ENCODE measurements at places on chromosomes 2 and 18.

DNA sequence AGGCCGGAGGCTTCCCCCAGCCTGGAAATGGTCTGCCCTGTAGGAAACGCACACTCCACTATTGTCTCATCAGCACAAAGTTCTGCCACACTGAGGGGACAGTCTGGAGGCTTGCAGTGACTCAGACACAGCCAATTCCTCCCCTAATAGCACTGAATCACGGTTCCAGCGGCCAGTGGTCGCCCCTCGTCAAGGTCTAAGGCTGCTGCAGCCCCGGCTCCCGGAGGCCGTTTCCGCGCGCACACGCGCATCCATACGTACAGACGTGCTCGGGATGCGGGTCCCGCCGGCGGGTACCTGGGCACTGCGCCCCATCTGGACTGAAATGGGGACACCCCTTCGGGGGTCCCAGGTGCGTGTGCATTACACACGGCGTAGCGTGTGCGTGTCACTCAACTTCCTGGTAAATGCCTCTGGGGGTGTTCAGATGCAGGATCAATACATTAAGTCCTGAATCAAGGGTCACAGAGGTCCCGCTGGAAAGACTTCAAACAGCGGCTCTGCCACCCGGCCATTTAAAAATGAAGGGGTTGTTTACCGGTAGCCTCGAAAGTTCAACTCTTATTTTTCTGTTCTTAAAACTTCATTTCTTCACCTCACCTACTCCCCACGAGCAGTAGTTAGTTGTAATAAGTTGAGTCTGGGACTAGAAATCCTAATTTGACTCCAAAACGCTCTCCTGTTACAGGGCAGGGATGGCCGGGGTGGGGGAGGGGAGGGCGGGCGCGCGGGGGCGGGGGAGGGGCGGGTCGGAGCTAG is 572 bp upstream of the ZNF516 start:
- no peak for DNase-seq

- no peak for DNase-seq
These were observed 47.5 kb downstream of the TFCP2L1 start for GRCh38 chr2:121237336-121237979.

GRCh38 chr18:75344161-75344560 is 83.3 kb downstream of the SMIM21 start:
- DNase-seq = no peak

DNA sequence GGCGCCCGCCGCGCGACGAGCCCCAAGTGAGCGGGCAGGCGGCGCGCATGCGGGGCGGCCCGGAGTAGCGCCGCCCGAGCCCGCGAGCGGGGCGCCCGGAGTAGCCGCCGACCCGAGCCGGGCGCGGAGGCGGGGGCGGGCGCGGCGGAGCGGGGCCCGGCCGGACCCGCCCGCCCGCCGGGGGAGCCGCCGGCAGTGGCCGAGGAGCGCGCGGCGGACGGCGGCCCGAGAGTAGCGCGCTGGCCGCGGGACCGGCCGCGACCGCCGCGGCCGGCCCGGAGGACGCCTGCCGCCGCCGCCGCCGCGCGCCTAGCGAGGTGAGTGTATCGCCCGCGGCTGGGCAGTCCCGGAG is at the start of gene GALNT1:
Gene GALNT1, plus strand, starts transcription at position 195 of the 352 bp plus-strand sequence. CDS start 72,923 bp downstream, outside the sequence.
- DNase-seq = no peak

GRCh38 chr18:79940814-79941472 is 10.5 kb downstream of the SLC66A2 start:
- DNase-seq = no peak

GRCh38 chr2:207502577-207503198 is 27.1 kb upstream of the CREB1 start:
- DNase-seq = no peak

DNA sequence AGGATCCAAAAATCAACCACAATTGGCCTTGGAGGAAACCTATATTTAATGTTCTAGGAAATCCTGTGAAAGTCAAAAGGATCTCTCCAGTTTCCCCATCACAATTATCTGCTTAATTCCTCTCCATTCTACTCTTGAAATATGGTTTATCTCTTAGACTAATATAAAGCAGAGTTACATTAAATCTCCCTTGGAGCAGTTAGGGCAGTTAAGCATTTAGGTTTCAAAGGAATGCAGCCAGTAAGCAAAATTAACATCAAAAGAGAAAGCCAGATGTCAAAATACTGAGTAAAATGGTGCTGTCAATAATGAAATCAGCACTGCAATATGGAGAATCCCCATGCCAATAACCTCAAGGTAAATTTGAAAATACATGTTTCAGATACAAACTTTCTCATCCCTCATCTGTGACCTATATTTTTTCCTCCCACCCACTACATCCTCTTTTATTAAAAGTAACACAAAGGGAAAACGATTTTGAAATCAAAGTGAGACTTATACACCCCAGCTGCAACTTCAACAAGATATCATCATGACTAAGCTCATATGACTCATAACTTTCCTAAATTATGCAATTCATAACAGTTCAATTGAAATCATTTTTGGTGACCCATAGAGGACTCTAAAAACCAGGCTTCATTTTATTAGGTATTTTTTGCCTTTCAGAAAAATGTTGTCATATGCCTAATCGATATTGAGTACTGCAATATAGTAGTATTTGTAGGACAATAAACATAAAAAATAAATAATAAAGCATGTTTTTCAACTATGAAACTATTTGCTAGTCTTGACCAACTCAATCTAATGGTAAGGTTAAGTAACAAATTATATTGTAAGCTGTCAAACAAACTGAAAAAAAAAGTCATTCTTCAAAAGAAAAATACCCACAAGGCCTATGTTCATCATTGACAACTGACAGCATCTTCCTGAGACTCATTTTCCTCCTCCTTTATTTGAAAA is 3.1 kb downstream of the ADAM17 start:
- DNase-seq = no peak

- no peak for DNase-seq
These were observed 107.3 kb downstream of the MYO1B start for GRCh38 chr2:191352536-191352935.

DNA sequence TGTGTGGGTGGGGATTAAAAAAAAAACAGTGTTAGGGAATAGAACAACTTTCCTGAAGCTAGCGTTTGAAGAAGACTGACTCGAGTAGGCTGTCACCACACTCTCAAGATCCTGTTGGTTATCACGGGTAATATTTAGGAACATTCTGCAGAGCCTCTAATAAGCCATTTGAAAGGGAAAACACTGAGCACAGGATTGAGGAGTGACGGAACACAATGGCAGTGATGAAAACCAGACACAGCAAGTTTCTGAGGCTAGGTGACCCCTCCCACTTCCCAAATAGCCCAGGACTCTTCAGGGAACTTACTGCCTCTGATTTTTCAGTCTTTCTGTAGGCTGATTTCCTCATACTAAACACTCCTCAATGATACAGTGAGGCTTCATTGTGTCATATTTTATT is 88.2 kb upstream of the TMEM200C start:
- no peak for DNase-seq

DNA sequence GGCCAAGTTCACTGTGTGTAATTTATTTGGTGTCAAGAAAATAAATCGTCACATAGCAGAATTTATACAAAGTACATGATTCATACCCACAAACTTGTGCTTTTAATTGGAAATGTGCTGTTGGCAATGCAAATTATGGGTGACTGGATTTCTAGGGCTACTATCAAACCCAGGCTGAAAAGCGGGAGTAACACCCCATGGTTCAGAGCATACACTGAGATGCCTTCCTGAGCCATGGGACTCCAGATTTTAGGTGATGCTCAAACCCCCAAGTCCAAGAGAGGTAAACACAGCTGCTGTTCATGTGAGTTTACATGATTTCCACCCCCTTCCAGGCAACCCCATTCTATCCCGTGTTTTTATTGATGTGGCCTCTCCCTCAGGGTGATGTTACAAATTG is 565.9 kb upstream of the ID2 start:
- DNase-seq = no peak

GRCh38 chr2:218039171-218039570 is 29.9 kb upstream of the RUFY4 start:
- no peak for DNase-seq

GRCh38 chr2:172698041-172698863 is 37.4 kb upstream of the RAPGEF4 start:
- no peak for DNase-seq

- DNase-seq = no peak
These were observed 2.2 kb downstream of the IMPACT start for GRCh38 chr18:24428709-24429108.

- DNase-seq = no peak
These were observed 9.6 kb upstream of the TGIF1 start for GRCh38 chr18:3440341-3440740.

GRCh38 chr2:137435162-137435561 is 529.1 kb upstream of the HNMT start:
- no peak for DNase-seq

- DNase-seq = no peak
These were observed 18.6 kb downstream of the DNMT3A start for GRCh38 chr2:25323042-25323514.

GRCh38 chr2:155830817-155831579 is 501.5 kb downstream of the NR4A2 start:
- DNase-seq = no peak

DNA sequence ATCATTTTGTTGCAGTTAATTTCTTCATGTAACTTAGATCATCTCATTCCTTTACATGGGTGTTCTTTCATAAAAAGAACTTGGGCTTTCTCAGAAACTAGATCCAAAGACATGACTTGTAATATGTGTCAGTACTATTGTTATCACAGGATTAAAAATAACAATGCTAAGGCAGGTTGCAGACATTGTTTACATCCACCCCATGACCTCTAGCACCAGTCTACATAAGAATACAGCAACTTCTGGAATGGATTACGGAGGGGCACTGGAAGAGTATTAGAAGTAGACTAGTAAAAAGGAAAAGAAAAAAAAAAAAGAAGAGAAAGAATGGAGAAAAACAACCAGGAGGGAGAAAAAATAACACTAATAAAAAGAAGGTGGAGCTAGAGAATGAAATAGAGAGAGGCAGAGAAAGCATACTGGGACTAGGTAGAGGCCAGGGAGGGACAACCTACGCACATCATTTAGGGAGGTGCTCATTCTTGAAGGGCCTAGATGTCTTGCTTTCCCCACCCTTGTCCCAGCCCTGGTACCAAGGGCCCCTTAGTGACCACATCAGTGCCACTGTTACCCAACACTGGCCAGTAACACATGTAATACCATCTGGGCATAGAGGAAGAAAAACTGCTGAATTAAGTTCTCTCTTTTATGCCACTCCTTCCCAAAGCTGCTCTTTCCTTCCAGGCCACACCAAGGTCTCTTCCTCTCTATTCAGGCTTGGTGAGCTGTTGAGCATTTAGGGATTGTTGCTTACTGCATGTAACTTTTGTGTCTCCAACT is 70.6 kb upstream of the KLF7 start:
- no peak for DNase-seq

DNA sequence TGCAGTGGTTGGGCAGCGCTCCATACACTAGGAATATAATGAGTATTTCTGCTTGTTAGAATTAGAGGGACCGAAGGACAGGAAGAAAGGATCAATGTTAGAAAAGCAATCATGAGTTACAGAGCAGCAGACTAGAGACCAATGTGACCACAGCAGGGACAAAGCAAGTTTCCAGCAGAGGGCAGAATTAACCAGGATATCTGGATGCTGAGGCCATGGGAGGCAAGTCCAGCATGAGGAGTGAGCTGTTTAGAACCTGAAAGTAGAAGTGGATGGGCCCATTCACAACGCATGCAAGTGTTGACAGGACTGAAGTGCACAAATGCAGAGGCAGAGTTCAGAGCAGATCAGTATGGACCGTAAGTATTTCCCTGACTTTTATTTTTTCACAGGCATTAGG is 910.4 kb upstream of the GYPC start:
- DNase-seq = no peak

Data from GM18507 (cell line).